ENCODE measurements at places on chromosomes 2 and 18.

DNA sequence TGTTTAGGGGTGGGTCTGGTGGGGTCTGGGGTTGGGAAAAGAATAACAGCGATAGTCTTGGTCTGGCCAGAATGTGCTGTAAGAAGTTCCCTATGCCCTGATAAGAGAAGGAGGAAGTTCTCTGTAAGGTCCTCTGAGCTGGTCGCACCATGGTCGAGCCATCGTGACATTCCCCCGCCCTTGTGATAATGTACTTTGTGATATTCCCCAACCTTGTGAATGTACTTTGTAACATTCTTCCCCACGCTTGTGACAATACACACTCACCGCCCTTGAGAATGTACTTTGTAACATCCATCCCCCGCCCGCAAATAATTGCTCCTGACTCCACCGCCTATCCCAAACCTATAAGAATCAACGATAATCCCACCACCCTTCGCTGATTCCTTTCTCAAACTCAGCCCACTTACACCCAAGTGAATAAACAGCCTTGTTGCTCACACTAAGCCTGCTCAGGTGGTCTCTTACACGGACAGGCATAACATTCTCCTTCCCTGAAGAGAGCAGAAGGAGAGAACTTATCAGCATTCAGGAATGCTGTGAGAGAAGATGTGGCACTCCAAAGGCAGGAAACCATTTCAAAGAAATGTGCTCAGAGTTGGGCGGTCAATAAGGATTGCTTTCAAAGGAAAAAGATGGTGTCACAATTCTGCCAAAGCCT, 17.8 kb upstream of the DUSP19 start:
- DNase-seq = no peak

- no peak for DNase-seq
Measured at GRCh38 chr2:3110994-3111666, 266.5 kb downstream of the EIPR1 start.

DNA sequence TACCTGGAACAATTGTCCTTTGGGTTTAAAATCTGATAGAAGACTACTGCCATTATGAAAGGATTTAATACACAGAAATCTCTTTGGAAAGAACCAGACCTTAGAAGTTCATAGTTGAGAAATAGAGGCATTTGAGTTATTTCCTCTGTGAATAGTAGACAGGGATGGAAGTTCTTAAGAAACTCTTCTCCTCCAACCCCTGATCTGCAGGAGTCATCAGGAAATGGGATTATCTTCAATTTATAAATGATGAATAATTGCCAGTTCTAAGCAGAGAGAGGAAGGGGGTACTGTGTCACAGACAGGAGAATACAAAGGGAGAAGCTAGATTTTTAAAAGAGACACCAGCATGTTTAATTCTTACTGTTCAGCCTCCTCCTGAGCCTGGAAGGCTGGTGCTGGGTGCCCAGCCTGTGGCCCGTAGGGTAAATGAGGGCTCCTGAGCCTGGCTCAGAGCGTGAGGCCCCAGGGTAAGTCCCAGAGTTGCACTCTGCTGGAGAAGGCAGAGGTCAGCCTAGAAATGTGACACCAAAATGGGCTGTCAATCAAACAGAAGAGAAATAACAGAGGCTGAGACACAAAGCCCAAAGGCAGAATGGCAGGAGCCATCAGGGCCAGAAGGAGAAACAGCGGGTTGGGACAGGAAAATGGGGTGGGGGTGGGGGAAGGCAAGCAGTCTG, 58.2 kb upstream of the PKDCC start:
- no peak for DNase-seq

DNA sequence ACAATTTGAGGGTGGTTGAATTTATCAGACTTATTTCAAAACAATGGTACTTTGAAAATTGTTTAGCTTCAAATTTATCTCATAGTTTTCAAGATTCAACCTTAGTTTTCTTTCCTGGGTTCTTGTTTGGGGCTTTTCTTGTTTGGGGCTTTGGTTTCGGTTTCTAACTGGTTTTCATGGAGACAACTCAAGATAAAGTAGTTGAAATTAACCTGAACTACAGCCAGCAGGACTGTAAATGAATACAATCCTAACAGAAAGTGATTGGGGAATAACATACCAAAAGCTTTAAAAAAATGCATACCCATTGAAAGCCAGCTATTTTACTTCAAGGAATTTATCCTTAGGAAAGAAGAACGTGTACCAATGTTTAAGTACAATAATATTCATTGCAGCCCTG, 133.5 kb upstream of the SLC14A2 start:
- no peak for DNase-seq

- no peak for DNase-seq
Measured at GRCh38 chr18:35770376-35771014, 189.0 kb downstream of the GALNT1 start.

GRCh38 chr2:224433442-224433841, 31.5 kb upstream of the FAM124B start:
- DNase-seq = no peak

GRCh38 chr2:5076599-5076998, 615.6 kb upstream of the SOX11 start:
- no peak for DNase-seq

DNA sequence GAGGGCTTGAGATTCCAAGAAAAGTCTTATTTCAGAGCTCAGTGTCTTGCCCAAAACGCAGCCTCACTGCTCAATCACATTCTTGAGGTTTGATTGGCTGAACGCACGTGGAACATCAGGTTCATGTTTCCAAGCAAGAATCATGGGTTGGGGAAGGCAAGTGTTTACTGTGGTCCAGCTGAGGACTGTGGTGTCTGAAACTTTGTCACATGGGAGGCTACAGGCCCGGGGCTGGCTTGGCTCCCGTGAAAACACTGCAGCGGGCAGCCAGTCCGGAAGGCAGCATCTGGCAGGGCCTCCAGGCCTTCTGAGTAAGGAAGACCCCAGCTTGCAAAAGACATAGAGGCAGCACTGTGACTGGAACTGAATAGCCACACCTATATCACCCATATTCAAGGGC, 84.7 kb downstream of the POLR1A start:
- DNase-seq = no peak

DNA sequence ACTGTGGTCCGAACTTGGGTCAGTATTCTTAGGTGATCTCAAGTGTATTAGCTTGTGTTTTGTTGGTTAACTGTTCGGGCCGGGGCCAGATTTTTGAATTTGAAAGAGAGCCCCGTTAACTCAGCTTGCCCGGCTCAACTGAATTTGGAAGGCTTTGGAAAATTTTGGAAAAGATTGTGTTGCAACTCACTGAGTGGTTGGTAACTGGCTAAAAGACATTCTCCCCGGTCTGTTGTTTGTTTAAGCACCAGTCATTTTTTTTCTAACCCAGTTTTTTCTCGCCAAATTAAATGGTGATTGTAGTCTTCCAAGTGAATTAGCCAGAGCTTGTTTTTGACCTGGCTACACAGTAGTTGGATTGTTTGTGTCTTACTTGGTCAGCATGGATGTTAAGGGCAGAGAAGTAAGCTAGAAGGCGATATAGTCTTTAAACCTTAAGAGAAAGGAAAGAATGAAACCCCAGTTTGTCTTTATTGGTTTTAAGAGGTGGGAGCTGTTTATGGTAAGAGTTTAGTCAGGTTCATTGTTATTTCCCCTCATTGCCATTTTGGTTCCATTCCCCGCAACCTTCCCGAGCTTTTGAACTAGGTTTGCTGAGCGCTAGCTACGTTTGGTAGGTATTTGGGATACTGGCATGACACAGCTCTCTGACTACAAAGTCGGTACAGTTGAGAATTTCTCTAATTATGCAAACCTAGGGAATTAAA, 2.4 kb downstream of the MAP4K4 start:
- no peak for DNase-seq

DNA sequence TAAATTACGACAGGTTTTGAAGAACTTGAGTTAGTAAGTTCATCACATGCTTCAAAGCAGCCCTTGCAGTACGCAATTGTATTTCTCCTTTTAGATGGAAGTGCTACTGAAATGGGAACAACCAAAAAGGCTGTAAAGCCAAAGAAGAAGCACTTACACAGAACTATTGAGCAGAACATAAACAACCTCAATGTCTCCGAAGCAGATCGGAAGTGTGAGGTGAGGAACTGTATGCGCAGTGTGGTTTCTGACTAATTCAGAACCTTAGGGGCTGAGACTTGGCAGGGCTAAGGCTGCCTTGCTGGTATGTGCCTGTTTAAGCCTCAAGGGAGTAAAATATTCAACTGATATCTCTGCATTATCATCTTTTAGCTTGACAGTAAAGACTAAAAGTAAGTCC, 8.4 kb downstream of the NCAPH start:
- no peak for DNase-seq

DNA sequence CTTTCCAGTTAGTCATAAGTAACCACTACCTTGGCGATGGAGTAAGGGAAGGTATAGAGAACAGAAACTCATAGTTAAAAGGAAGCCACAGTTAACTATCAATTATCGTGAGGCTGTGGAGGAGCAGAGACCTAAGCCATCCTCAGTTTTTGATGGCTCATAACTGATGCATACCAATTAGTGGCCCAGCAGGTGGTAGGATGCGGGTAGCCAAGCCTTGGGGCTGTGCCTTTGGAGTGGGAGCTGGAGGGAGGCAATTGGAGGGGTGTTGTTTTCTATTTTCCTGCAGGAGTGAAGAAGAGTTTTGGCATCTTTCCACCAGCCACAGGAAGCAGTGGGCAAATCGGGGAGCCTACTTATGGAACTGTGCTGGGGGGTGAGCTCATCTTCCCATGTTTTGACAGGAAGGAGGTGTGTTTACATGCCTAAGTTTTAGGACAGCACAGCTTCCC, 194.8 kb downstream of the TPGS2 start:
- no peak for DNase-seq

All from SHP77 (cell line).